Eye (tissue), 1 donor: ENCODE measurements at places on chromosomes 5 and 9.

DNA sequence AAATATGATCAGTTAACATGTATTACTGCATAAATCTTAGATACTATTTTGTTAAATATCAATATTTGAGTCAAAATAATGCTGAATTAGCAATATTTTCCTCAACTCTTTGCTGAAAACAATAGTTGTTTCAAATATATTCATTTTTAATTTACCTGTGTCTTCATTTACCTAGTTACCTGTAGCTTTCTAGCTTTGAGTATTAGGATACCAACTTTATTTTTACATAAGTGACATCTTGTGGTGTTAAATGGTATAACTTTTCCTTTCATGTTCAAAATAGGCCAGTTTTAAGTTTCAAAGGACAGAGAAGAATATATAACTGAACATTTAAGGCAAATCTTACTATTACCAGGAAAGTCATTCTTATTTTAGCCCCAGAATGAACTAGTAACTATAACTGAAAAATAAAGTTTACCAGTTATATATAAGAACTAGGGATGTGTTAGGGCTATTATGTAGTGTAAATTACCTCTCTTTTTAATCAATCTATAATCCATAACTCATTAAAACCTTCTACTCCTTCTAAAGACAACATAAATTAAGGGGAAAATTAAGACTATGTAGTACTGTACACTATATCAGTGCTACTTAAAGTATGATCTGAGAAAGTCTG, 25.3 kb downstream of the AP3B1 start:
- no peak for DNase-seq

DNA sequence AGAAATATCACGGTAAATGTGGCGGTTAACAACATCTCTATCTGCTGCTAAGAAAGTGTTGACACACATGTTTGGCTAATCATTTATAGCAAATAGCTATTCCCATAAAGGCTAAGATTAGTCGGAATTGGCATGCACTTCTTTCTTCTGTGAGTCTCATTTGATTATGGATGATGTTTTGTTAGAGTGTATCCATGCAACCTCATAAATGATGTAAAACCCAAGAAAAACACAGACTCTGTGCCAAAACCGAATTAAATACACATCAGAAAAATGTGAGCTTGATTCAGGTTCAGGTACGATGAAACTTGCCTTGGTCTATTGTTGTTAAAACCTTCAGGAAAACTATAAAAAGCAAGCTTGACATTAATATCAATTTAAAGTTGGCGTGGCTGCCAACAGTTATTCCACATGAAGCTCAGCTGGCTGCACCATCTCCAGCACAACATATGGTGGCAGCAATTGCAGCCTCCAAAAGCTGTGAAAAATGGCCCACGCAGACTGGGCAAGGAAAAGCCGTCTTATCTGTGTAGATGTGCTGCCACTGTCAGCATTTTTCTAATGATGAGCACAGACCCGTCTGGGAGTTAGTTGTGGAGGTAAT, 41.1 kb upstream of the ICE1 start:
- peak; percentile 30 for DNase-seq

DNA sequence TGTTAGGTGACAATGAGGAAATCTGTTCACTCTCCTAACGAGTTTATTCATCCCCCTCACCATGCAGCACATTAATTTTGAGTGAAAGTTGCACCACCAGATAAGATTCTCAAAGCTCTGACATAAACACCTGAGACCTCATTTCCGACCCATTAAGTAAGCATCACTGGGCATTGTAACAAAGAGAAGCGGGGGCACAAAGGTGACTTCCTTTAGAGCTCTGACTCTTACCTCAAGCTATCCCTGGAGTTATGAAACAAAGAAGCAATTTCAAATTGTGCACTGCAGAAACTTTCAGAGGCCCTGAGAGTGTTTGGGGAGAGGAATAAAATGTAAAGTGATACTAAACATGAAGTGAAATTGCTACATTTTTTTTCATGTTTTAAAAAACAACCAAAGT, 29.5 kb downstream of the C5orf15 start:
- DNase-seq: no peak

DNA sequence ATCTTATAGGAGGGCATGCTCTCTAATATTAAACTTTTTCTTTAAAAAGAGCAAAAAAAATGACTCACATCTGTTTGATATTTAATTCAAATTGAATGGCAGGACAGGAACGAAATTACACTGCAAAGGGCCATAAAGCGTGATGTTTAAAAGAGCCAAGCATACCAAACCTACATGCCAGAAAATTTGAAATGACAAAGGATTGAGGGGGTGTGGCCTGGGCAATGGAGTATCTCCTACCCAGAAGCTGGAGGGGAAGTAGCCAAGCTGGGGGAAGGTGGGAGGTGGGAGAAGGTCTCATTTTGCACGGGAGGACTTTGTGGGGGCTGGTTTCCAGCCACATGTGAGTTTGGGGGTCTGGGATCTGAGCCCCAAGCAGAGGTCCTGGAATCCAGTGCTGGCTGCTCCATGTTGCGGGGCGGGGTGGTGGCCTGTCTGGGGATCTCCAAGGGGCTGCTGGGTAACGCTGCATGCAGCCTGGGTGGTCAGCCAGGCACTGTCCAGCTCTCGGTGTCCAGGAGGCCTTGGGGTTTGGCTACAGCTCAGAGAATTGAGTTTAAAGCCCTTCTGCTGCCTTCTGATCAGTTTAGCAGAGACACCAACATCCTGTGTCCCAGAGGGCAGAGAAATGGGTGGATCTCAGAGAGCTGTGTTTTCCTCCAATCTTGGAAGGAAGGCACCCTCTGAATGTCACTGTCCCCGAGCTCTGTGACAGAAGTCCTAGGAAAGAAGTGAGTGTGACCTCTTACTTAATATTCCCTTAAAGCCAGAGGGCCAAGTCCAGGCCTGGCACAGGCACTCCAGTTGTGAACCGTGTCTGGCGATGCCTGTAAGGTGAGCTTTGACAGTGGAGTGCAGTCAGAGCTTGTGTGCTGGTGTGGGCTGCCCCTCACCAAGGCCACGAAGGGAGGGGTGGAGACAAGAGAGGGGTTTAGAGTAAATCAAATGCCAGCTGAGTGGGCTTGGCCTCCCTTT, 7.6 kb downstream of the DCANP1 start:
- DNase-seq: no peak

DNA sequence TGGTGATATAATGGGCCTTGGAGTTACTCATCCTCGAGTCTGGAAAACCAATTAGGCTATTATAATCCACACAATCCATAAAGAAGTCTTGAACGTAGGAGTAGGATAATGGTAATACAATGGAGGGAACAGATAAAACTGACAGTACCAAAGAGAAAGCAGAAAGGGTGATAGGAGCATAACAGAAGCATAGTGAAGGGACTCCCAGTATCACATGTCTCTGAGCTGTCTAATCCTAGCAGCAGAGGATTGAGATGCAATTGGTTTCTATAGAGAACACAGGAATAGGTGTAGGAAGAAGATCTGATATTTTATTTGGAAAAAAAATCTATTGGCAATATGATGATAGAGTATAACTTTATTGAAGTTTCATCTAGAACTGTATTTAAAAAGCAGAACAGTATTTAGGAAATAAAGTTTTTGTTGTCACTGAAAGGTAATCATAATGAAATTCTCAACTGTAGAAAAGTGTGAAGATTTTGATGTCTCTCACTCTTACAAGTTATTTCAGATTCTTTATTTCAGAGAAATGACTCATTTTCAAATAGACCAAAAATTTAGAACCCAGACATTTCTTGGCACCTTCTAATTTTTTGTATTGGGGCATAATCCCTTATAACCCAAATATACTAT, 25.4 kb downstream of the SRFBP1 start:
- DNase-seq: no peak

GRCh38 chr9:129281506-129282145, 103.6 kb upstream of the IER5L start:
- no peak for DNase-seq

GRCh38 chr5:64646169-64646568, 44.1 kb upstream of the SHISAL2B start:
- no peak for DNase-seq

DNA sequence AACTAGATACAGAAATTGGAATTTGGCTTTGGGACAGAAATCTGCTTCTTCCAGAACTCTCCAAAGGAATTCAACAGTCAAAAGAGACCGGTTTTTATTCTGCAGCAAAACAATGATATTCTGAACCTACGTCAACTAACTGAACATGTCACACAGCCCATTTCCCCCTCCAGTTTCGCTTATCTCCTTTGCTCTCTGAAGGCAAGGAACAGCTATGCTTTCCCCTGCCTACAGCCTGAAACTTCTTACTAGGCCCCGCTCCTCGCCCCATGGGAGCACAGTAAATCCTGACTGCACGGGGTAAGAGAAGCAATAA, 488 bp downstream of the SKIC3 start:
- no peak for DNase-seq

DNA sequence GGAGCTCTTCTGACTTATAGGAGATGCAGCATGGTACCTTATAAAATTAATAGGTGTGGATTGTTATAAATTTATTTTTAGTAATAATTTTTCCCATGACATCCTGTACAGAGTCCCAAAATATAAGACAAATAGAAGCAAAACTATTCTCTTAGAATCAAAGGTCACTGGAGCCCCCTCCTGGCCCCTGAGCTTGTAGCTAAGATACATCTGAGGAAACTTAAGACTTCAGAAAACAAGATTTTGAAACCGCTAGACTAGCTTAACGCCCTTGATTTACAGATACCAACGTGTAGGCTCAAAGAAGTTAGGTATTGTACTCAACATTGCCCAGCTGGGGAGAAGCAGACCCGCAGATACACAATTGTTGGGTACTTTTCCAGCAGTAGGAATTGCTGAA, 45.7 kb upstream of the KCNN2 start:
- no peak for DNase-seq

- no peak for DNase-seq
Observed at GRCh38 chr9:111959468-111960359, 63.1 kb downstream of the UGCG start.

DNA sequence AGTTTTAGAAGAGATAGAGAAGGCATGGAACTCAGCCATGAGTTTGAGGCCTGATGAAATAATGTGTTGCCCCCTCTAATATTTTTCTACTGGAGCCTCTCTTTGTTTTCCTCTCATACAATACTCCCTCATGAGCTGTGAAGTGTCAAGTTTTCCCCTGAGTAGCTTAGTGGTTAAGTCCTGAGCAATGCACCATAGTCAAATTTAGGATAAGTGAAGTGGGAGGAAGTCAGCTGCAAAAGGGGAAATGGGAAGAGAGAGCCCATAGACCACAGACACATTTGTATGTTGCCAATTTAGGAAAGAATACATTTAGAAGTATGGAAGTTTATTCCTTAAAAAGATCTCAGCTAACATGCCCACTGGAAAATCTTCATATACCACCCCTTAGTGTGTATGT, 171.5 kb upstream of the NREP start:
- no peak for DNase-seq

GRCh38 chr5:128318691-128319090, 219.4 kb downstream of the FBN2 start:
- no peak for DNase-seq

- DNase-seq: peak; percentile 39
Observed at GRCh38 chr9:107137495-107138202, 145.4 kb upstream of the RAD23B start.

- DNase-seq: no peak
Observed at GRCh38 chr5:80250801-80251200, 5.0 kb downstream of the SERINC5 start.

GRCh38 chr9:122337556-122337929, 33.3 kb upstream of the PTGS1 start:
- DNase-seq: peak; percentile 37

GRCh38 chr5:170985486-170985885, 123.7 kb downstream of the RANBP17 start:
- peak; percentile 22 for DNase-seq

- peak; percentile 90 for DNase-seq
Observed at GRCh38 chr5:147822686-147823491, 8.6 kb downstream of the SPINK1 start.

GRCh38 chr5:78550891-78551290, 97.7 kb downstream of the LHFPL2 start:
- no peak for DNase-seq
